ENCODE measurements at places on chromosomes 6 and 20.

DNA sequence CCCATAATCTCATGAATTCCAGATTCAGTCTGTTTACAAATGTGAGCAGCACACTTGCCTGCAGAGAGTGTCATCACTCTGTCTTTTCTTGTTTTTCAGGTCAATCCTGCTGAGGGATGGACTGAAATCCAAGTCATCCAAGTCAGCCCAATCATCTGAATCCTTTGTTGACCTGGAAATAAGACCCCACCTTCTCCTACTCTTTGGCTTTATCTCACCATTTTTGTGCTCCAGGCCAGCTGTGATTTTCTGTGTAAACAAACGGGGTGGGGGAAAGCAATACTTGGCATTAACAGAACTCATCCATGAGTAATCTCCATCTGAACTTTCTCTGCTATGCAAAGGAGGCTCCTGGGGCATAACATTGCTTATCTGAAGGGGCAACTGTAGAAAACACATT lies 16.9 kb upstream of the GSTA4 start:
- no peak for DNase-seq

- no peak for DNase-seq
These were observed 67.1 kb upstream of the DUSP22 start for GRCh38 chr6:225121-225721.

- DNase-seq = no peak
These were observed 18.7 kb upstream of the TTPAL start for GRCh38 chr20:44457016-44457415.

- DNase-seq = no peak
These were observed 4.2 kb upstream of the PHIP start for GRCh38 chr6:79082304-79082703.

GRCh38 chr6:41122373-41122772 lies 31.8 kb downstream of the TREML1 start:
- DNase-seq = no peak

- DNase-seq = no peak
These were observed 32.3 kb upstream of the MARCKS start for GRCh38 chr6:113824866-113825265.

DNA sequence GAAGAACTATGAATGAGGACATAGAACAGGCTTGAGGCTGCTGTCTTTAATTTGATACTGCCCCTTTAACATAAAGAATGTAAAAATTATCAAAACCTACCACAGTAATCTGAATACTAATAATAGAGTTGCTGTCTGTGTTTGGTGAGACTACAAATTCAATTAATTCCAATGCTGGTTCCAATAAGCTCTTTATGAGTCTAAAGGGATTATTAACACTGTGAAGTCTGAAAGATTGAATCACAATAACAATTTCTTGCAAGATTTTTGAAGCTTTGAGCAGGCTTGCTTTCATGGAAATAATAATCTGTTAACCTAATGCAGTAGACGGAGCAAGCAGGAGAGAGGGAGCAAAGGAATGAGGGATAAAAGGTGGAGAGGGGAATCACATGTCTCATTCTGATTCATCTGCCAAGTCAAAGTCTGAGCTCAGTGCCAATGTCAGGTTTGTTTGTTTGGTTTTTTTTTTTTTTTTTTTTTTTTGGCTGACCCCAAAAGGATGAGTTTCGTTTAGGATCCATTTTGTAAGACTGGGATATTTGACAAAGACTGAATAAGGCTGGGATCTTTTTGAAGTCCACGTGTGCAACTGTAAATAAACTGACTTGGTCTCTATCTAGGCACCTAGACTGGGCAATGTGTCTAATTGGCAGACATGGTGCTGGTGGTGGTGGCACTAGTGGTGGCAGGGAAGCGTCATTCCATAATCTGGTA lies 211.6 kb downstream of the RNF144B start:
- DNase-seq = no peak

GRCh38 chr6:114323784-114324183 lies 19.0 kb downstream of the HS3ST5 start:
- no peak for DNase-seq

DNA sequence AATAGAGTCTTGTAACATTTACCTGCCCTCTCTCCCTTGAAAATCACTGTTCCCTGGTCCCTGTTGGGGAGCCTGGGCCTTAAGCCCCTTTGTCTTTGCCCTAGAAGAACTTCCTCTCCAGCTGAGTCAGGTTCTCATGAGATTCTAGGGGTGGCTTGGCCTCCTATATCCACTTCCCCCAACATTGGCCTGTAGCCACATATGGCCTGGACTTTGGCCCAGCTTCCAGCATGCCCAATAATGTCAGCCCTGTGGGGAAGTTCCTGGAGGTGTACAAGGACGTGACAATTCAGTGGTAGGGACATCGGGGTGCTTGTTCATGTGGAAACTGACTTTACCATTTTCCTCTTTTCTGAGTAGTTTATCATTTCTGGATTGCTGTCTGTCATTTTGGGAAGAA lies 17.2 kb upstream of the MAS1L start:
- DNase-seq = no peak

Data from NCI-H1694 treated with DMSO at 0.1 percent for 48 hours (cell line).